GM18507 (cell line): ENCODE measurements at places on chromosomes 12 and 14.

DNA sequence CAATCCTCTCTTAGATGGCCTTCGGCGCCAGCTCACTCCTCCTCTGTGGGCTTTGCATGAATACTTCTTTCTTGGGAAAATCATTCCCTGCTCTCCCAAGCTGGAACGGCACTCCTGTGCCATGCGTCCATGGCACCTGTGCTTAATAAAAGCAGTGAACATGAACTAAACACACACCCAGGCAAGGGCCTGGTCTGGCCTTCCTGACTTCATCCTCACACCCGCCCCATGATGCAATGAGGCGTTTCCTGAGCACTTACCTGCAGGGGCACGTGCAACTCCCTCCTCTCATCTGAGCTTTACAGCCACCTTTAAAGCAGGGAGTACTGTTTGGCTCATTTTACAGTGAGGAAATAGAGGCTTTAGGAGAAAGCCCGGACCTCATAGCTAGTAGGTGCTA lies 219.8 kb downstream of the SLC41A2 start:
- DNase-seq, result no peak

GRCh38 chr14:39474416-39474911 lies 42.2 kb upstream of the FBXO33 start:
- no peak for DNase-seq

DNA sequence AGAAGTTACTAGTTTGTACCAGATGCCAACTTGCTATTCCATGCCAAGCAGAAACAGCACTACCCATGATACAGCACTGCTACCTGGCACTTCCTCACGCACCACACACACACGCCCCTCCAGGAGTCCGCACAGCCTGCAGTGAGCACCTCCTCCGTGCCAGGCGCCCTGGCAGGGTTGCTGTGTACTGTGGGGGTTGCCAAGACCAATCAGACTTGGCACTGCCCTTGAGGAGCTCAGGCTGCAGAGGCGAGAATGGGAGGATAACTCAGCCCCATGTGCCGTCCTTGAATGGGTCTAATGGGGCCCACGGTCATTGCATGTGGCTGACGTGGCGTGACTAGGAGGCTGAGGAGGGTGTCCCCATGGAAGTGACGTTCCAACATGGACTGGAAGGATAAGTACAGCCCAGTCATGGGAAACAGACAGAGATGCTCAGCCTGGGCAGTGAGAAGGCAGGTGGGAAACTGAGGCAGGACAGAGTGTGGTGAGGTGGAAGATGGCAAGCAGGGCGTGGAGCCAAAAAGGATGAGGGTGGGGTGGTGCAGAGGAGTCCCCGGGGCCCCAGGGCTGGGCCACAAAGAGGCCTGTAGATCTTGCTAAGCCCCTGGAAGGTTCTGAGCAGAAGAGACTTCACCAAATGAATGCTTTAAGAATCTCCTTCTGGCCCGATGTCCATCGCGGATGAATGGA lies 65.3 kb upstream of the C14orf180 start:
- DNase-seq, result no peak

- no peak for DNase-seq
Measured at GRCh38 chr14:35506927-35507326, 27.0 kb upstream of the INSM2 start.

GRCh38 chr14:30193845-30194501 lies 266.3 kb upstream of the PRKD1 start:
- no peak for DNase-seq

GRCh38 chr14:102951034-102951433 lies 28.6 kb downstream of the AMN start:
- DNase-seq, result no peak

DNA sequence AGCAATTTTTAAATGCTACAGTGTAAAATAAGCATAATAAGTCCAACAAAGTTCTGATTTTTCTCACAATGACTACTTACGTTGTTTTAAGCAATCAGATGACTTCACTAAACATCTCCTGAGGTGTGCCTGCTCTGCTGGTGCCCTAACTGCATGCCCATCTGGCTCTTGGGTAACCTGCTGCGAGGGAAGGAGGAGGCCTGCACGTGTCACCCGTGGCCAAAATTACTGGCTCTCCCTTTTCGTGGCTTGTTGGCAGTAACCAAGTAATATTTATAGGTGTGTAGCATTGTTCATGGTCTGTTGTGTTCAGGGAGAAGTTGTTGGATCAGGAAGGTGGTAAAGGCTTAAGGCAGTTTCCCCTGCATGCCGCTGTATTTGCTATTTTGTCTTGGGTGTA lies 6.3 kb upstream of the NFKBIA start:
- no peak for DNase-seq

- no peak for DNase-seq
Measured at GRCh38 chr12:50520416-50521207, 15.8 kb downstream of the DIP2B start.

DNA sequence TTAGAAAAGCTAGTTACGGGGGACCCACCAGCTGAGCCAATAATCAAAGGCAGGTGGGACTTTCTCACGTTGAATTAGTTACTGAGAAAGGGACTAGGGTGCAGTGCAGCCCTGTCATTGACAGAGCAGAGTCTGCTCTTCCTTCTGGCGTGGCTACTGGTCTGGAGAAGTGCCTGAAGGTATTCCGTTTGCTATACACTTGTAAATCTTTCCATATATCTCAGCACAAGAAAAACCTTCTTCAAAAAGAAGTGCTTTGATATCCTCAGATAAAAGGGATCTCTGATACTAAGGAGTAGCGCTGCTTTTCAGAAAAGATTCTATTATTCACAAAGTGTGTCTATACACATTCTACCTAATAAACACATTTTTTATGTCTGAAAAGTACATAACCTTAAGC lies 91.5 kb downstream of the KCNK10 start:
- DNase-seq, result no peak

DNA sequence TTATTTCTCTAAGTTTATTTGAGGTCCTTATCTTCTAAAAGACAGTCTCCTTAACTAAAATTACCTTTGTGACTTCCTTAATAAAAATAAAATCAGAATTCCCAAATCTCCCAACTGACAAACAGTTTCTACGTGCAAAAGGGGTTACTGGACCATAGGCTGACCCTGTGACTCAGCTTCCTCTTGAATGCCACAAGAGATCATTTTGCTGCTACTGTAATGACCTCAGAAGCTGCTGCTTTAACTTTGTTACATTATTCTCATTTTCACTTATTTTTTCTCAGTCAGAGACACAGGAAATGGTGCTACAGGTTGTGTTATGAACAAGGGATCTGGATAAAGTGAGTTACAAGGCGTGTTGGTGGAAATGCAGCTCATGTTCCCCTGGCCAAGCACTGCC lies 132.2 kb upstream of the TMTC2 start:
- DNase-seq, result no peak

GRCh38 chr12:94872671-94872970 lies 130.9 kb downstream of the NDUFA12 start:
- no peak for DNase-seq

DNA sequence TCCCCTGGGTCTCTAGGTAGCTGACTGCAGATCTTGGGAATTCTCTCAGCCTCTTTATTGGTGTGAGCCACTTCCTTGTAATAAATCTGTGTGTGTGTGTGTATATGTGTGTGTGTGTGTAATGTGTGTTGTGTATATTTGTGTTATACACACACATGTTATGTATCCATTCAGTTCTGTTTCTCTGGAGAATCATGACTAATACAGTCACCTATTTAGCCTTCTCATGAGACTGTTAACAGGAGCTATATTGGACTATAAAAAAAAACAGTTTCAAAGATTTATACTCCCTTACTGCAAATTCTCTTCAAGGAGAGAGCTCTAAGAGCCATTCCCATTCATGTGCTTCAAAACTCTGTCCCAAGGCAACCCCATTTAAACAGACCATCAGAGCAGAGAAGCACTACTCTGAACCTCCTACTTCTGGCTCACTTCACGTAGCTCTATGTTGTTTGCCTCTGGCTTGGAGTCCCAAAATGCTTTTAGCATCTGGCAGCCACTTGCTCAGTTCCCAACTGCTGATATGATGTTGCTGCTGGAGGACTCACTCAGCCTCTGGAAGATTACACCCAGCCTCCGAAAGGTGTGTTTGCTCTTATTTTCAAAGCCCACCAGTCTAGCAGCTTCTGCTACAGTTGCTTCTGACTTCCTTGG lies 48.7 kb upstream of the KITLG start:
- no peak for DNase-seq

- no peak for DNase-seq
Measured at GRCh38 chr14:76268700-76269099, 107.2 kb upstream of the ESRRB start.

DNA sequence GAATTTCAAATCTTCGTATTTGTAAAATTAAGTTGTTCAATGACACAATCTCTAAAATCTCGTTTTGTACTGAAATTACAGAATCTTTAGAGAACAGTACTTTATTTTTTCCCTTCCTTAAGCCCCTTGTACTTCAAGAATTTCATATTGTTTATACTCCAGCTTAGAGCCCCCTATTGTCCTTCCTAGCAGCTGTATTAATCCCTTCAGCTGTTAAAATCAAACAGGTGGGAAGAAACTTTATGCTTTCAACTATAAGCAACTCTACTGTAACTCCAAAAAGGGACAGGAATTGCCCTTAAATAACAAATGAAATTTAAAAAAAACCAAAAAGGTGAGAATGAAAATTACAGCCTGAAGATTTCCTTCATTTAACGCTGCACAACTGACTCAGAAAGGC lies 1.7 kb downstream of the NACA start:
- no peak for DNase-seq

GRCh38 chr12:50936821-50937530 lies 15.4 kb upstream of the HIGD1C start:
- DNase-seq, result no peak

DNA sequence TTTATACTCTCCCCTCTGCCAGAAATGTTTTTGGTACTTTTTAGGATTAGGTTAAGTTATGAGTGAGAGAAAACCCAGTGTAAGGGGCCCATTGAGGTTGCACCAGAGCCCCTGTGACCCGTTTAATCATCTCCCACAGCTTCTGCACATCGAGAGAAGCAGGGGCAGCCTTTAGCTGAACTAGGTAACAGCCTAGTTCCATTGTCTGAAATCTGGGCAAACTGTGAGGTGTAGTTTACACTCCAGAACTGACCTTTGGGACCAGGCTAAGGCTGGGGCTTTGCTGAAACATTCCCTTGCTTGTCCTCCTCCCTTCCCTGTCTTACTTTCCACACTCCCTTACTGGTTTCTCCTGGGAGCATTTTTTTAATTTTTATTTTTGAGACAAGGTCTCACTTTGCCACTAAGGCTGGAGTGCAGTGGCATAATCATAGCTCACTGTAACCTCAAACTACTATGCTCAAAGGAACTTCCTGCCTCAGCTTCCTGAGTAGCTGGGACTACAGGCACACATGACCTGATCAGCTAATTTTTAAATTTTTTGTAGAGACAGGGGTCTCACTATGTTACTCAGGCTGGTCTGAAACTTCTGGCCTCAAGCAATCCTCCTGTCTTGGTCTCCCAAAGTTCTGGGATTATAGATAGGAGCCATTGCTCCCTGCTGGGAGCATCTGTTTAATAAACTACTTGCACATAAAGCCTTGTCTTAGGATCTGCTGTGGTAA lies 25.9 kb upstream of the DHRS2 start:
- no peak for DNase-seq

GRCh38 chr12:34403706-34404376 lies 381.5 kb downstream of the ALG10 start:
- DNase-seq, result no peak
